ENCODE measurements at places on chromosomes 13 and 19.
A peak's percentile ranks its signal among the peaks of the same experiment; 100 is the strongest.

GRCh38 chr13:99974939-99975561 lies 3.5 kb upstream of the ZIC5 start:
- DNase-seq: no peak

- no peak for DNase-seq
These were observed 3.0 kb downstream of the ANGPTL4 start for GRCh38 chr19:8366961-8367326.

DNA sequence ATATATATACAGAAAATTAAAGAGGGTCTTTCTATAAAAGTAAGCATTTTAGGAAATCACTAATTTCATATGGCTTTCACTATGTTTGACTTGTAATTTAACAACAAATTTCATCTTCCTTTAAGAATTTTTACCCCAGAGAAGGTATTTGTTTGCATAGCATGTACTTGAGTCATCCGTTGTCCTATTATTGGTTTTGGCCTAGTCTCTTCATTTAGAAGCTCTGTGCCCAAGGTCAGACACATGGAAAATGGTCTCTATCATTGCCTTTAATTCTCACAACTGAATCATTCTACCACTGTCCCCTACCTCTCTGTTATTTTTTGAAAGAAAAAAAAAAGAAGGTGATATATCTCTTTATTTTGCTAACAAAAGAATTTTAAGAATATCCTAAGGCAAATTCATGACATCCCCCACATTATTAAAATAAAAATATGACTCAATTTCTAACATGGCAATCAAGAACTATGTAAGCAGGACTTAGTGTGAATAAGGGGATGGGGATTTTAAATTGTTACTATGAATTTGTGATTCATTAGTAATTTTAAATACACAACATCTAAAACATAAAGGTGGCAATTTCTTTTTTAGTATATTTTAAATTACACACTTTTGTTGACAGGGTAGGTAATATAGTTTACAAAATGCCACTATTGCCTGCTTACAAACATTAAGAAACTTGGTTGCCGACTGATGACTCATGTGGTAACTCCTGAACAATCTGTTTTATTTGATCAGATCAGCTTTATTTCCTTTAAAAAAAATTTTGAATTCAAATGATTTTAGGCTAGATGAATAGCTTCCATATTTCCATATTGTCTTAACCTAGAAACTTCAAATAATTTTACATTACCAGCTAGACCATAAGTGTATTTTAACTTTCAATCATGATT lies 13.9 kb downstream of the SLITRK5 start:
- DNase-seq: no peak

DNA sequence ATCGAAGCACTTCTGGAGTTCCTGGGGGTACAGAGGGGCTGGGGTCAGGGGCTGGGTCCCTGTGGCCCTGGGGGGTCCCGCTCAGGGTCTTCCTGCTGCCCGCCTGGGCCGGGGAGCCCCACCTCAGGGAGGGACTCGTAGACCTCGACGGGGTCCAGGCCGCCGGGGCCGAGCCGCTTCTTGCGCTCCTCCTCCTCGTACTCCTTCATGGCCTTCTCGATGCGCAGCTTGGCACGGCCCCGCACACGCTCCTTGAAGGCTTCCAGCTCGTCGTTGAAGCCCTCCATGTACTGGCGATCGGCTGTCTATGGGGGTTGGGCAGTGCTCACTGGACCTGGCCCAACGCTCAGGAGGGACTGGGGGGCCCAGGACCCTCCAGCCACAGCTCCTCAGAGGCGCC lies 10.2 kb downstream of the CDC37 start:
- no peak for DNase-seq

DNA sequence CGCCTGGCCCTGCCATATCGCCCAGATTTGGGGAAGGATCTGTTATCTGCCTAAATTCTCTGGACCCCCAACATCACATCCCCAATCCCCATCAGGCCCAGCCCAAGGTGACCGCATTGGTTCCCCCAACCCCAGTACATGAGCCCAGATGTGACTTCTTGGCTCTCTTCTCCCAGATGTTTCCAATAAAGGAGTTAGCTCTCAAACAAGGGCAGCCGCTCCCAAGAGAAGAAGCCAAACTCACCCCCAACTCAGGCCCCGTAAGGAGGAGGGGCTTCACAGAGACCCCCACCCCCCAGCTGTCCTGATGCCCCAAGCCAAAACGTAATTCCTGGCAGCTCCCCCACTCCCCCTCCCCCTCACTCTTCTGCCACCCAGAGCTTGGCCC lies 6.9 kb downstream of the FBN3 start:
- DNase-seq: no peak

- no peak for DNase-seq
These were observed 226.3 kb downstream of the TBC1D4 start for GRCh38 chr13:75255653-75256052.

DNA sequence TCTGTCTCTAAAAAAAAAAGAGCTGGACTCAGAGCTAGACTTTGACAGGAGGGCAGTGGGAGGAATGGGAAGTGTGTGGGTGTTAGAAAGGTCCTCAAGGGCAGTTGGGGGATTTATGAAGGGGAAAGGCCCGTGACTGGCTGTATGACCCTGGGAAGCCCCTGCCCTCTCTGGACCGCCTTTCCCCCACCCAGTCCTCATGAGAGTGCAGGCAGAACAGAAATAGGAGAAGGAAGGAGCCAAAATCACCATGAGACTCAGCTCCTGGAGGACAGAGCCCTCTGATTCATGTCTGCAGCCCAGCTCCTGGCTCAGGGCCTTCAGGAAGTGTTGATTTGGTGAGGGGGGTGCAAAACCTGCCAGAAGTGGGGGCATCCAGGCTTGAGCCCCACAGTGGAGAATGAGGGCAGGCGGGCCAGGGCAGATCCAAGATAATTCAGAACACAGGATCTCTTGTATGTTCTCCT lies 8.7 kb upstream of the SMG9 start:
- no peak for DNase-seq

DNA sequence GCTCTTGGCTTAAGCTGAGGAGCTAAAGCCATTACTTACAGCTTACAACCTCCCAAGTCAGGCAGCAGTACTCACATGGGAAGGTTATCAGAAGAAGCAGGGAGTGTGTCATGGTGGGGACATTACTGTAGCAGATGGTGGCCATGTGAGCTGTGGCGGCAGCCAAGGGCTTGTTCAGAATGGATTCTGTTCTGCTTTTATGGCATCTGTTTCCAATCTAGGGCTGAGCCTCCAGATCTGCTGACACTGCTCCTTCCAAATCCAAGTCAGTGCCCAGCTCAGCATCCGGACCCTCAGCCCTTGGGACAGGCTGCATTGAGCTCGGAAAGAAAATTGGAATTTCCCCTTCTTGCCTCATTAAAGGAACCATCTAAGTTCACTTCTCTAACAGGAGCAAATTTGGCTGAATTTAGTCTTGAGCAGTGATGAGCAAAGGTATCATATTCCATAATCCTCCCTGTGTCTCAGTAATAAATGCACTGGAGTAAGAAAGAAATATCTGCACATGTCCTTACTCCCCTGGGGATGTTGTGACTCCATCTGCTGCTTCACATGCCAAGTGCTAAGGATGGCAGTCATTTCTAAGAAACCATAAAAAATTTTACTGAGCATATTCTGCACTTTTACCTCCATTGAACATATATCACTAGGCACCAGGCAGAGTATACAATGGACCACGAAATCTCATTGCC lies 73.9 kb downstream of the KCTD12 start:
- peak; percentile 89 for DNase-seq

GRCh38 chr13:42369071-42369797 lies 97.3 kb downstream of the AKAP11 start:
- no peak for DNase-seq

DNA sequence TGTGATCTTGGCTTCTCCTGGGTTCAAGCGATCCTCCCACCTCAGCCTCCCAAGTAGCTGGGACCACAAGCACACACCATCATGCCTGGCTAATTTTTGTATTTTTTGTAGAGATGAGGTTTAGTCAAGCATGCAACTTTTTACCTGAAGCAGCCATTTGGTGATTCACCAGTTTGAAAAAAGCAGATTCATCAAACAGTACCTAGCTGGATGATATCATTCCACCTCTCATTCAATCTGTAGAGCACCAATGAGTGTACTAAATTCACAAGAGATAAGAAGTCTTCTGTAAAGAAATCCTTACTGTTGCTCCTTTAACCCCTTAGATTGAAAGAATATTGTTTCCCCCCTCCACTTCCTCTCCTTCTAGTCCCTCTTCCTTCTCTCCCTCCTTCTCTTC lies 261.1 kb upstream of the RFC3 start:
- DNase-seq: no peak

GRCh38 chr19:33390101-33390907 lies 16.8 kb downstream of the CEBPG start:
- DNase-seq: no peak

GRCh38 chr19:2736550-2737190 lies 3.1 kb downstream of the SLC39A3 start:
- no peak for DNase-seq

DNA sequence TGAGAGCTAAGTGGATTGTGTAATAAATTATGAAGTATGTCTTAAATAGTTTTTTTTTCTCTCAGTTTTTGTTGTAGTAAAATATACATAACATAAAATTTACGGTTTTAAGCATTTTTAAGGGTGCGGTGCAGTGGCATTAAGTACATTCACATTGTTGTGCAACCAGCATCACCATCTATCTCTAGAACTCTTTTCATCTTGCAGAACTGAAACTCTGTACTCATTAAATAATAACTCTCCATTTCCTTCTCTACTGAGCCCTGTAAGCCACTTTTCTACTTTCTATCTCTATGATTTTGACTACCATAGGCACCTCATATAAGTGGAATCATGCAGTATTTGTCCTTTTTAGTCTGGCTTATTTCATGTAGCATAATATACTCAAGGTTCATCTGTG lies 87.1 kb downstream of the GJA3 start:
- DNase-seq: no peak

DNA sequence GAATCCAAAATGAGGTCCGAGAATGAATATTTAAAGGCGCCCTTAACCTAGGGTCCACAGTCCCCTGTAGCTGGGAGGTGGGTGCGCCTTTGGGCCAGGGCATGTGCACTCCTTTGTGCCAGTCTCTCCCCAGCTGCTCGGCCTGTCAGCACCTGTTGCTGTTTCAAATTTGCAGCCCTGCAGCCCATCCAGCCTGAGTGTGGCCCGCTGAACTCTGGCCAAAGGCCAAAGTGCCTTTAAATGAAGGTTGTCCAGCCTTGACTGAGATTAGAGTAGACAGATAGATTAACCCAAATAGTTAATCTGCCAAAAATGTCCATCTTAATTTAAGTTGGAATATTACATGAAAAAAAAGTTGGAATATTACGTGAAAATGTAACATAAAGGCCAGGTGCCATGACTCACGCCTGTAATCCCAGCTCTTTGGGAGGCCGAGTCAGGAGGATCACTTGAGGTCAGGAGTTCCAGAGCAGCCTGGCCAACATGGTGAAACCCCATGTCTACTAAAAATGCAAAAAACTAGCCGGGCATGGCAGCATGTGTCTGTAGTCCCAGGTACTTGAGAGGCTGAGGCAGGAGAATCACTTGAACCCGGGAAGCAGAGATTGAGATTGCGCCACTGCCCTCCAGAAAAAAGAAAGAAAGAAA lies 25.3 kb downstream of the TPT1 start:
- no peak for DNase-seq

- DNase-seq: no peak
These were observed 152.4 kb downstream of the DCLK1 start for GRCh38 chr13:35978607-35979316.

GRCh38 chr13:80454245-80454644 lies 113.3 kb upstream of the SPRY2 start:
- no peak for DNase-seq

GRCh38 chr19:9354651-9355050 lies 8.2 kb upstream of the ZNF177 start:
- DNase-seq: no peak

DNA sequence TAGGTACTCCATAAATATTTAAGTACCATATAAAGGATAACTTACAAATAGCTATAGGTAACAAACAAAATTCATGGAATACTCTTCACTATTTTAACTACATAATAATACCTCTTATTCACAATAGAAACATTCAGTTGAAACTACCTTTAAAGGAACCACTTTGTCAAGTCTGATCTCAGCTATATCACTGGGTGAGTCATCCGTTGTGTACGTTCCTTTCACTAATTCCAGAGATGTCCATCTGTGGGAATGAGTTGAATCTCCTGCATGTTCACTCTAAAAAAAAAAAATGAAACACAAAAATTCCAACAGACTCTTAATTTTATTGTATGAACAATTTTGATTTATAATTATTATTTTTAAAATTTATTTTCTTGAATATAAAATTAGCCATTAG lies 149.4 kb upstream of the FBXL3 start:
- no peak for DNase-seq

DNA sequence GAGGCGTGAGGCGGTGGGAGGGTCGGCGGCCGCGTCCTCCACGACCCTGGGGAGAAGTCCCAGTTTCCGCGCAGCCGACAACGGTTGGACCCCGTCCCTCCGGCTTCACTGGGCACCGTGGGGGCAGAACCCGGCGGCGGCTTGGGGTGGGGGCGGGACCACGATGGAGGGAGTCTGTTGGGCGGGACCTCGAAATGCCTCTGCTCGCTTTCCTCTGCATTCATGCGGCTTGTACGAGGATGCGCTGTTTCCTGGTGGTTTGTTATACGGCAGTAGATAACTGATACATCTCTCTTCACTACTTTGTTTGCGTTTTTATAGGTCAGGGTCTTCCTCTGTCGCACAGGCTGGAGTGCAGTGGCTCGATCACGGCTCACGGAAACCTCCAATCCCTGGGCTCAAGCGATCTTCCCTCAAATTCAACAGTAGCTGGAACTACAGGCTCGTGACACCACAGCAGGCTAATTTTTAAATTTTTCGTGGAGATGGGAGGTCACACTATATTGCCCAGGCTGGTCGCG lies 24.6 kb upstream of the ZNF846 start:
- DNase-seq: no peak

DNA sequence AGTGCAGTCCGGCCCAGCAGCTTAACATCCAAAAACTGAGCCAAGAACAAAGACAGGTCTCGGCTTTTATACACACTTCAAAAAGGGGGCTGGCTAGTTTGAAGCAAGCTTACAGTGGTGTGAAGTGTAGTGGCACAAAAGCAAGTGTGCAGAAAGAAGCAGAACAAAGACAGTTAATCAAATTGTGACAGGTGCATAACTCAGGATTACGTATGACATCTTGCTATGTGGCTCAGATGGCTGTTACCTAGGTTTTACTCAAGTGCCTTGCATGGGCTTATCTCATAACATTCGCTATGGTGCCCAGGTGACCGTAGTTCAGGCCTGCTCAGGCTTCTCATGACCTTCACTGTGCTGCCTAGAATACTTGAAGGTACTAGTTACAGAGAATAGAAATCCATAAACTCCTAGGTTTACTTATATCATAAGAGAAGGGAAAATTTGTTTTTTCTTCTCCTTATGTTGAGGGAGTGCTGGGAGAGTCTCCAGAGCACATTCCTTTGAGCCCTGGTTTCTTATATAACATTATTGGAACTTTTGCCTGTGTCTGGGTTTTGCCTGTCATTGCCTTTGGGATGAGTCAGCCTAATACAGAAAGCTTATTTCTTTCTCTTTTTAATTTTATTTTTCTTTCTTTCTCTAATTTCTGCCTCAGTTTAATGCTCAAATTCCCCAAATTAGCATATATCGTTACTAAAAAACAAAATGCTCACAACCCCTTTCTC lies 1629.1 kb upstream of the PCDH20 start:
- DNase-seq: no peak
